ENCODE measurements at places on chromosomes 4 and X.

DNA sequence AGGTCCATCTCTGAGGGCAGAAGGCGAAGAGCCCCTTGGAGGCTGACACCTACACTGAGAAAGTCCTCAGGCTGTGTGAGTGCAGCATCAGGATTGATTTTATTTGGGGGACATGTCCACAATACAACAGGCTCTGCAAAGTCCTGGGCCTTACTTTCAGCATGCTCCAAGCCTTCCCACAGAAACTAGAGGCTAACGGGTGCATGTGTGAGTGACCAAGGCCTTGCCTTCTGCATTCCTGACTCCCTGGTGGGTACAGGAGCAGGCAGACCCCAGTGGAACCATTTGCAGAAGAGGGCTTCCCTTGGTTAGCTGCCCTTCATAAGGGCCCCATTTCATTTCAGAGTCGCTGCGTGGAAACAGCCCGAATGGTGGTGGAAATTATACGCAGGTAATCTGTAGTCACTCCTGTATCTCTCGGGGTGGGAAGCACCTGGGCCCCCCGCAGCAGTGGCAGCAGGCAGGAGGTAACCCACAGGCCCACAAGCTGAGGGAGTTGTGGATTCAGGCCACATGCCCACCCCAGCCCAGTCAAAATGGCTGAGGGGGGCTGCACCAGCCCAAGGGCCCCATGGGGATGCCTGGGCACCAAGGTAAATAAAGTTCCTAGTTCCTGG, 37.7 kb downstream of the NSG1 start:
- no peak for DNase-seq

DNA sequence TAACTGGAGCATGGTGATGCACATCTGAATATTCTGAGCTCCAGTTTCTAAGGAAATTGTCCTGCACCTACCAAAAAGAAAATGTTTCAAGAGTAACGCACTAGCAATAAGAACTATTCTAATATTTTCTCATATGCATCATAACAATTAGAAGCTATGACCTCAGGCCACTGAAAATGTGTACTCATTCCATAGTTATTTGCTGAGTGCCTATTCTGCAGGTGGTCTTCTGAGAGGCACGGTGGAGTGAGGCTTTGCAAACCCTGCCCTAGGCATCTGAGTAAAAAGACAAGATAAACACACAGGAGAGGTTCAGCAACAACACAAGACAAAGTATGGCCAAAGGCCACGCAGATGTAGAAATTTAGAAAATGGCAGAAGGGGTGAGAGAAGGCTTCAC, 23.7 kb downstream of the SLC10A6 start:
- DNase-seq, result no peak

DNA sequence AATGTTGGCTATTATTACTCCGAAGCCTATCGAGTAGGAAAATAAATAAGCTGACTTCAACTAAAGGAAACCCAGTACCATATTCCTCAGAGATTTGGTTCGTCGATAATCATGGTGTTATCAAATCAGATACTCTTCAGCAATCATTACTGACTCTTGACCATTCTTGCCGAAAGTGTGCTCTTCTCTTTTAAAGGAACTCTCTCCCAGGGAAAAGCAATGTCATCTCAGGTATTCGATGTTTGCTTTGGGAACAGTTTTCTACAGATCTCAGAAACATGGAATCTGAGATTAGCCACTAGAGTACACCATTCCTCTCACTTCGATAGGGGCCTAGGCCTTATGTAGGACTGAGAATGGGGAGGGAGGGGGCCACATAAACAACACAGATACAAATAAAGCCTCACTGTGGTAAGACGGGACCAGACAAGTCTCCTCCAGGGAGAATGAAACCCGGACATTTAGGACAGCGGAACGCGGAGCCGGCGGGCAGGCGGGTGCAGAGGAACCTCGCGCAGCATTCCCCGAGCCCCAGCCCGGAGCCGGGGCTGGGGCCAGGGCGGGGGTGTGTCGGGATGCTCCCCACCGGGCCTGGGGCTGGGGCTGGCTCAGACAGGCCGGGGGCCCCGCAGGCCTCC, 581 bp downstream of the DNAJB14 start:
- DNase-seq, result peak; percentile 73

GRCh38 chr4:109691411-109691920, 11.8 kb downstream of the CASP6 start:
- DNase-seq, result no peak

DNA sequence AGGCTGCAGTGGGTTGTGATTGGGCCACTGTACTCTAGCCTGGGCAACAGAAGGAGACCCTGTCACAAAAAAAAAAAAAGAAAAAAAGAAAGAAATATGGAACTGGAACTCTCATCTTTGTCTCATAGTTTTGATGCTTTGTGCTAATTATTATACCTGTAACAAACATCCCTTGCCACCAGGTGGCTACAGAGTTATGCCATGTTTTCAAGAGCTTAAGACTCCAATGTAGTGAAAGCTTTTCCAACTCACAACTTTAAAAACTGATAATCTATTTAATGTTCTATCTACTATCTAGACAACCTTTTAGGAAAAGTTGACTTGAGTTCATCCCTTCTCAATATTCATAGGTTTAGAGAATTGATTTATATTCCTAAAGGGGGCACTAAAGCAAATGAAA, 42.4 kb downstream of the HTR2C start:
- no peak for DNase-seq
